ENCODE measurements at places on chromosomes 5 and 9.

GRCh38 chr5:96861076-96861475 is 15.2 kb upstream of the ERAP2 start:
- DNase-seq: no peak

GRCh38 chr5:115602591-115603125 is 379 bp upstream of the TICAM2 start:
- DNase-seq: no peak

- no peak for DNase-seq
Observed at GRCh38 chr9:130672466-130672865, 8.1 kb downstream of the PRDM12 start.

DNA sequence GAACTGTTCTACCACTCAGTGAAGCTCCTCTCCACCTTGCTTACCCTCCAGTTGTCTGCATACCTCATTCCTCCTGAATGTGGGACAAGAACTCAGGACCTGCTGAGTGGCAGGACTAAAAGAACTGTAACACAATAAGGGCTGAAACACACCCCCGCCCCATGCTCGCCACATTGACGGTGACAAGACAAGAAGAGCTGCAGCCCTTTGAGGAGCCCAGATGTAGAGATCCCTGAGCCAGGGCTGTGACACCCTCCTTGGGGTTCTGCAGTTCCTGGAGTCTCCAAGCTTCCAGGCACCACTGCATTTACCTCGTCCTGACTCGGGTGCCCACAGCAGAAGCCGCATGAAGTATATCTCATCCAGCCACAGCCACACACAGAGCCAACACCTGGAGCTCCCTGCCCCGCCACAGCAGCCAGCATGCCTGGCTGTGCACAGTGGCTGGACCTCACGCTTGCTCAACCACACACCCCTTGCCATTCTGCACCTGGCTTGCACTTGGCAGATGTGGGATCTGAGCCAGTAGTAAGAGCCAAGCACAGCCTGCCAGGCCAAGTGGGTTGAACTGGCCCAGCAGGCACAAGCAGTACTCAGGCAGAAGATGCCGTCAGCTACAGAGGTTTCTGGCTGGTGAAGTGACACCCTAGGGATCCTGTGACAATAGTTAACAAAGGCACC is 166.1 kb downstream of the RNF180 start:
- no peak for DNase-seq

DNA sequence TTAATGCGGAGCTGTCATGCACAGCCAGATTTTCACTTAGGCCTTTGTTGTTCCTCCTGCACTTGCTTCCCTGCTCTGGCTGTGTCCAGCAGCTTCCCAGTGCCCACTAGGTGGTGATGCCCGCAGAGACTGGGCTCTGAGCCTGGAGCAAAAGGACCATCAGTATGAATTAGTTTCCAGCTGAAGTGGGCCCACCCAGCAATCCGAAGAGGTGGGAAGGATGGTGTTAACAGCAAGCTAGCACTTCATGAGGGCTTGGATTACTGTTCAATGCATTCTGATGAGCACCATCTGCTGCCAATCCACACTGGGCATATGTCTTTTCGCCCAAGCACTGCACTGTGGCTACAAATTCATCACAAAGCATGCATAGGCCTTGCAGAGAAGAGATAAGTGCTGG is 459.1 kb downstream of the SPOCK1 start:
- DNase-seq: no peak

DNA sequence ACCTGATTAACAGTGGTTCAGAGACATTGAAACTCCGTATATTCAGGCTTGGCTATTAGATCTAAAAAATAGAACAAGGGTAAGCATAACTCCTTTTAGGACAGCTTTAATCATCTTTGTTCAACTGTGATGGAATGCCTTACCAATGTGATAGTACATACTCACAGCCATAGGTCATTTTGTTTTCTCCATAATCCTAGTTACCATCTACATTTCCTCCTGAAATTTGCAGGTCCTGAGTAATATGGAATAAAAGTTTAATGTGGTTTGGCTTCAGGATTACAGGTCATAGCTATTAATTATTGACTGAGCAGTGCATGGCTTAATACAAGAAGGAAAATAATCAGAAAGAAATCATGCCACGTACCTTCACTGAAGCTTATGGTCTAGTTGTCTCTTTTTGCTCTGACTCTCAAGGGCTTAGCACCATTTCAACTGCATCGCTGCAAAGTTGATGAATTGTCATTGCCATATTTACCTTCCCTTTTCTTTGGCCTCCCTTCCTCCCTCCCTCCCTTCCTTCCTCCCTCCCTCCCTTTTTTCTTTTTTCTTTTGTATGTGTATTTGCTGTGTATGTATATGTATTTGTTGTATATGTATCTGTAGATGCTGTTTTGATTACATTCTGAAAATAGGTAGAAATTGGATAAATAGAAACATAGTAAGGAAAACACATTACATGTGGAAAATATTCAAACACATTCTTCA is 250.9 kb upstream of the ZNF608 start:
- DNase-seq: peak; percentile 96

GRCh38 chr5:180484813-180485212 is 9.4 kb upstream of the CNOT6 start:
- no peak for DNase-seq

GRCh38 chr5:84113246-84114105 is 271.2 kb downstream of the EDIL3 start:
- no peak for DNase-seq

- DNase-seq: no peak
Observed at GRCh38 chr5:9428272-9428671, 117.6 kb downstream of the SEMA5A start.

DNA sequence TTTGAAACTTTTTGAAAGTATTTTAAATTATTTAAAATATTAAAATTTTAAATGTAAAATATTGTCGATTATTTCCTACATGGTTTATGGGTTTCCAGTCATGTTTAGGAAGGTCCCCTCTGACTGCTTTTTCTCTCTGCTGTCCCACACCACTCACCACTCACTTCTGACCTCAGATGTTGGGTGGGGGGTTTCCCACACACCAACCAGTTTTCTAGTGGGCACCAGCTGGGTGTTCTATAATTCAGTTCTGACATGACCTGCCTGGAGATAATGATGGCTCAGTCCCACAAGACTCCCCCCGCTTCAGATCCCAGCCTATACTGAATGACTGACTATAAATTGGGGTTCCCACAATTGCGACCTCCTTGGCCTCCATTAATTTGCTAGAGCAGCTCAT is 310.4 kb downstream of the GADD45G start:
- no peak for DNase-seq

DNA sequence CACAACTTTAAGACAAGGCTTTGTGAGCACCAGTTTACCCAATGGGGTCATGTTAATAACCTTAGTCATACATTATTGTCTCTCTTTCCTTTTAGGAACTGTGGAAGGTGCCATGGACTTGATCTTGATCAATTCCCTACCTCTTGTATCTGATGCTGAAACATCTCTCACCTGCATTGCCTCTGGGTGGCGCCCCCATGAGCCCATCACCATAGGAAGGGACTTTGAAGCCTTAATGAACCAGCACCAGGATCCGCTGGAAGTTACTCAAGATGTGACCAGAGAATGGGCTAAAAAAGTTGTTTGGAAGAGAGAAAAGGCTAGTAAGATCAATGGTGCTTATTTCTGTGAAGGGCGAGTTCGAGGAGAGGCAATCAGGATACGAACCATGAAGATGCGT is 48.7 kb downstream of the TEK start:
- no peak for DNase-seq

DNA sequence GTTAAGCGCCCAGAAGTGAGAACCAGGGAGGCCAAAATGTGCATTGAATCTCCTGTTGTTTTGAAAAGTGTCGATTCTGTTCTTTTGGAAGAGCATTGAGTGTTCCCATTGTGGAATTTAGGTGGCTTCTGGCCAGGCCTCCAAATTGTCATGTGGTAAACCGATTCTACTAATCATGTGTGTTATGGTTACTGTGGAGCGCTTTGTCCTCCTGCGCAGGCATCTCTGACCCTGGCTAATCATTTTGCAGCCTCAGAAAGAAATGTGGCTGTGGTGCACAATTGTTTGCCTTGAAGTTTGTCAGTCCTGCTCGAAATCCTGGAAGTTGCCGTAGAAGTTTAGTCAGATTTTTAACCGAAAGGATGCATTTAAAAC is 121.3 kb downstream of the RASGRF2 start:
- no peak for DNase-seq

DNA sequence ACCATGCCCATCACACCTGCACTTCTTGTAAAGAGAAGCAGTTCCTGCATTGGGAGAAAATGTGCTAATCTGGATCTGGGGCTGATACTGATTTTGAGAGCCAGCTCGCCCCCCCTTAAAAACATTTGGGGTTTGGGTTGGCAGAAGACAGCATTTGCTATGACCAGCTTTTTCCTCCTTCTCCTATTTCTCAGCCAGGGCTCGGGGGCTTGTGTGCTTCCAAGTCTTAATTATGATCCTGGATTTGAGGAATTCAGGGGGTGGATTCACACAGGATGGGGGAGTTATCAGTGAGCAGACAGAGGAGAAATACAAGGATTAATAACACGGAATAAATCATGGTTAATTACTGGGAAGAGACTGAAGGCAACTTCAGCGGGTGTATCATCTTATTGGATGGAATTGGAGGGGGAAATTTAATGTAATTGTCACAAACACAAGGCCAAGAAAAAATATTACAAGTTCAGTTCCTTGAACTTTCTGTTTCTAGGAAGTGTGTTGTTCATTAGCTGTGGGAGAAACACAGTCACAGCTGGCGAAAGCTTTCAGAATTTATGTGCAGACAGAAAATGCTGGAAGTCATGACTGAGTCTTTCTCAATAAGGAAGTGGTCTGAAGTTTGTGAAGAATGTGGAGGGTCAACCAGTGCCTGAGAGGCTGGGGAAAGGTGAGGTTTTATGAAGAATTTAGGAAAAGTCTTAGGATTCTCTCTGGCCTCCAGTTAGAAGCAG is 15.3 kb downstream of the C9orf152 start:
- DNase-seq: no peak

- DNase-seq: peak; percentile 95
Observed at GRCh38 chr9:112059145-112059965, 115.7 kb downstream of the SUSD1 start.

DNA sequence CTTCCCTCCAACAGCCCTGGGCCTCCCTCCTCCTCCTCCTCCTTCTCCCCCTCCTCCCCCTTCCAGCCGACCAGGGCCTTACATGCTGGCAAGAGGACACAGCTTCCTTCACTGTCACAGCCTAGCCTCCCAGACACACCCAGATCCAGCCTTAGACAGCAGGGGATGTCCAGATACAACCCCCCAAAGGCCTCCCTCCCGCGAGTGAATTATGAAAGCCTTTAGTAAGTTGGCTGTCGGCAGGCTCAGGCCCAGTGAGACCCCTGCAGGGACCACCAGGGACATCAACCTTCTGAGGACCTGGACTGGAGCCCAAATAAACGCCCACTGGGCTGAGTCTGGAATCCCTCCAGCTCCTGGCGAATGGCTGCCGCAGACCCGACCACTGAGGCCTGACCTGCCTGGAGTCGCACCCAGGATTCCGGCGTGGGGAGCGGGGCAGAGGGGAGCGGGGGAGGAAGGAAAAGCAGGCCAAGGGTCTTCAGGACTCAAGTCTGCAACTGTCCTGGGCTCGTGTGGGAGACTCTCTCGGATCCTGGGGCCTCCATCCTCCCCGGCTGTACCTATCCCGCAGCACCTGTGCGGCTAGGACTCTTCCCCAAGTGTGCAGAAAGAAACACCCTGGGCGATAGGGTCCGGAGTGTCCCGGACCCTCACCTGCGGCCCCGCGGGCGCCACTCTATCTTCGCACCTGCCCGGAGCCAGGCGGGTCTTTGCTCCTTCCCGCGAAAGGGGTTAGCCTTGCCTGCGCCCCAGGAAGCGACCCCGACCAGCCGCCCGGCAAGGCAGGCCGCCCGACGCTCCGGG is 705 bp downstream of the SEPTIN8 start:
- peak; percentile 52 for DNase-seq

GRCh38 chr5:11075035-11075805 is 314.2 kb upstream of the DAP start:
- DNase-seq: no peak

DNA sequence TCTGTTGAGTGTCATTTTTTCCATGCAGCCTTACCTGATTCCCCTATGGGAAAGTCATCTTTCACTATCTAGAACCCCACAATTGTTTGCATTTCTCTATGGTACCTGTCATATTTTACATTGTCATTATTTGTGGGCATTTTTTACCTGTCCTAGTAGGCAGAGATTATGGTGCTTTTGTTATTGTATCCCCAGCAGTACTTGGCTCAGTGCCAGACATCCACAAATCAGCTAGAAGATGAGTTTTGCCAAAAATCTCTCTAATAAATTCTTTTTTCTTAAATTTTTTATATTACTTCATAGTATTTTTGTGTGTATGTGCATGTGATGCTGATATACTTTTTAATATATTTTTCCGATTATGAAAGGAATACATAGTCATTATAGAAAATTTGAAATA is 13.2 kb downstream of the GARNL3 start:
- no peak for DNase-seq

- no peak for DNase-seq
Observed at GRCh38 chr9:13078164-13078563, 201.3 kb downstream of the MPDZ start.

DNA sequence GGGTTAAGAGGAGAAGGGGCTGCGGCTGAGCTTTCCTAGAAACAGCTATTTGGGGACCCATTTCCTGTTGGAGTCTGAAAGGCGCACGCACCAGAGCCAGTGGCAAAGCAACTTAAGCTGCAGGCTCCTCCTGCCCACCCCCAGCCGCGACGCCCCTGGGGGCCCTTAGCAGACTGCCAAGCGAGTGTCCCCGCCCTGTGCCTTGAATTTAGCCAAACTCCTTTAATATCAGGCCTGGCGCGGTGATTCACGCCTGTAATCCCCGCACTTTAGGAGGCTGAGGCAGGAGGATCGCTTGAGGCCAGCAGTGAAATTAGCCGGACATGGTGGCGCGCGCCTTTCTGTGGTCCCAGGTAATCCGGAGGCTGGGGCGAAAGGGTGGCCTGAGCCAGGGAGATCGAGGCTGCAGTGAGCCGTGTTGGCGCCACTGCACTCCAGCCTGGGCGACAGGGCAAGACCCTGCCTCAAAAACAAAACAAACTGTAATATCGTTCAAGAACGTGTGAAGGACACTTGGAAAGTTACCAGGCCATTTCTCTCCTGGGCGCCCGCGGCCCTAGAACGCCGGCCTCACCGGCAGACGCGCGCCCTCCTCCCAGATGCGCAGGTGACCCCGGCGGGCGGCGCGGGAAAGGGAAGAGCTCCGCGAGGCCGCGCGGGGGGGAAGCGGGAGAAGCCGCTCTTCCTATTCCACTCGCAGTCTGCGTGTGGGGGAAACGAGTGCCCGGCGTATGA is 1.0 kb upstream of the F2R start:
- DNase-seq: no peak

- DNase-seq: no peak
Observed at GRCh38 chr9:94212091-94212490, 47.0 kb upstream of the ZNF169 start.

Data from RCC 7860 (cell line).